Germinal center (tissue), 1 donor: ENCODE measurements at places on chromosomes 2 and 18.

DNA sequence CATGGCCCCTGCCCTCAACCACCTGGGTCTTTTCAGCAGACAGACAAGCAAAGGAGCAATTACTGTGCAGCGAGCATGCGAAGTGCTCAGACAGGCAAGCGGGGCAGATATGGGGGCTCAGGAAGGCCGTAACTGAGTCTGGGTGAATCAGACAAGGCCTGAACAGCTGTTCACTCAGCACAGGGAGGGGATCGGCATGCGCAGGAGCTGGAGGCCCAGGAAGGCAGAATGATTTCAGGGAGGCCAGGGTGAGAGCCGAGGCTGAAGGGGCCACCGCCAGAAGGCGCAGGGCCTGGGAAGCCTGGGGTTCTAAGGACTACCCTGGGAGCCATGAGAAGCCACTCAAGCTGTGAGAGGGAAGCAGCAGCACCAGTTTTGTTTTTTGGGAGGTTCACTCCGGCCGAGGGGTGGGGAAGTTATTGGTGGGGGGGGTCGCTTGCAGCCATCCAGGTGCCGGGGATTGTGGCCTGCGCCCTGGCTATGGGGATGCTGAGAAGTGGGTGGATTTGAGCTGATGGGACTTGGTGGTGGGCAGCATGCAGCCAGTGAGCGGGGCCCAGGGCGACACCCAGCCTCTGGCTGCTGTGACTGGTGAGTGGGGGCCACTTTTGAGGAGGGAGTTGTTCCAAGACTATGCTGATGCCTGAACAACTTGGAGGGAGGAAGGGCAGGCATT is 132.2 kb downstream of the TSN start:
- no peak for DNase-seq

DNA sequence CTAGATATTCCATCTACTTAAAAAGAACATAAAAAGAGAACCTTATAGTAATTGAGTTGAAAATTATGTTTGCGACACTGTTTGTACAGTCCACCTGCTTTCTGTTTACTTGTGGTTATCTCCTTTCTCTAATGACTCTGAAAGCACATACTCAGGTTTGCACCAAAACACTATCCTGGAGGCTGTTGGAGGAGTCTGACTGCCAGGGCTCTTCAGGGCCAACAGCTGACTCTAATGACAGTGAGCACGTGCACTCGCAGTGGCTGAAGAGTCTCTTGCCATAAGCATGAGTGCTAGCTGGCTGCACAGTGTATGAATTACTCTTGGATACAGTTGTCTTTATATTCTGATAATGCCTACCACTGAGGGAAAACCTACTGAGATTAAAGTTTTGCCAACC is 16.7 kb upstream of the GLS start:
- DNase-seq: no peak

GRCh38 chr2:46365913-46366667 is 68.9 kb downstream of the EPAS1 start:
- DNase-seq: no peak

- no peak for DNase-seq
These were observed 30.6 kb upstream of the CYP1B1 start for GRCh38 chr2:38106405-38107094.

DNA sequence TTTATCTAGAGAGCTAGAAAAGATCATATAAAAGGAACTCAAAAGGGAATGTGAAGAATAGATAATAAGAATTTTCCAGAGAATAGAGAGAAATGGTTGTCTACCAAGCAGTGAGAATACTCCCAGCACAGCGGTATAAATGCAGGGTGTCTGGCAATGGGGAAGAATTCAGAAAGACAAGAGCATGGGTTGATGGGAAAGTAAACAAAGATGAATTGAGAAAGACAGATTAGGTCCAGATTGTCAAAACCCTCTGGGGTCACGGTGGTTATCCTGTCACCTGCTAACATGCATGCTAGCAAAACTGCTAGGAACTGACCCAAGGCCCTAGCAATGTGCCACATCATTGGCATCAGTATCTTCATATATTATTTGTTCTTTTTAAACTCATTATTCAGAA is 30.8 kb upstream of the C1D start:
- DNase-seq: no peak

DNA sequence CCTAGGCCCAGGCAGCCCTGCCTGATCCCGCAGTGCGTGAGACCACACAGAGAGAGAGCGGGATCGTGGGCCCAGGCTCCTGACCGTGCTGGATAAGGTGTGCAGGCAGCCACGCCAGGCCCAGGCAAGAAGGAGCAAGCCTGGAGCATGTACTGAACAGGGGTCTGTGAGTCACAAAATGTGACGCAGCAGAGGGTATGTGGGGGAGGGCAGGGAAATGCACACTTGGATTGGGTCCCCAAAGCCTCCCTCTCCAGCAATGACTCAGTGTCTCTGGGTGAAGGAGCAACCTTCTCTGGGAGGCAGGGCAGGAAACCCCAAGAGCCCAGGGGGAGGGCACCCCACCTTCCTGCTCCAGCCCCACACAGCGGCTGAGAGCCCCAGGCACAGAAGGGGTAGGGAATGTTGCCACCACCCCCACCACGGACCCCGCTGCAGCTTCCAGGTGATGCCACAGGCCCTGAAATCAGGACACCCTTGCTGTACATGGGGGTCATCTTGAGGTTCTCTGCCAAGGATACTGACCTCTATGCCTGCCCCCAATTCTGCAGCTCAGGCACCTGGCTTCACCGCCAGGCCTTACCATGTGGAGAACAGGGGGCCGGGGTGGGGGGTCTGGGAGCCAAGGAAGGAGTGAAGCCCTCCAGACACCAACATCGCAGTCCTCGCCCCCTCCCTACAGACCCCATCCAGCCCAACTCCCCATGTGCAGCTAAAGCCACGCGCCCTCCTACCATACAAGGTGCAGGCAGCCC is 1.3 kb upstream of the GPC1 start:
- DNase-seq: no peak

- no peak for DNase-seq
These were observed 113.2 kb downstream of the PIGN start for GRCh38 chr18:62073461-62074281.
